ENCODE measurements at places on chromosomes 2 and 18. TPM values are rescaled to one million over a fixed set of nuclear protein-coding genes. Genes with fewer than 3 reads are reported as not detected.

GRCh38 chr2:142165790-142166189, 35.0 kb upstream of the LRP1B start:
- no peak for DNase-seq

DNA sequence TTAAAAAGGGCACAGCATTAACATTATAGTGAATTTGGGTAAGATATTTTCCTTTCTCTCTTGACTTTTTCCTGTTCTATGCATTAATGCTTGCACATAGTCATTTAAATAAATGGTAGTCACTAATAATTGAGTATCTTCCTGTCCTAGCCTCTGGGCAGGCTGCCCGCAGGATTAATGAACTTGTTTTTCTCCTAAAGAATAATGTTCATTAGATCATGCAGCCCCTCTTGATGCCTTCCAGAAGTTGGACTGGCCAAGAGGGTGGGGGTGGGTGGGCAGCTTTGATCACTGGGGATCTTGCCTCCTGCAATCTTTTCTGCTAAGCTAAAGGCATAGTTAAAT, 514.5 kb upstream of the CDH2 start:
- DNase-seq = no peak

DNA sequence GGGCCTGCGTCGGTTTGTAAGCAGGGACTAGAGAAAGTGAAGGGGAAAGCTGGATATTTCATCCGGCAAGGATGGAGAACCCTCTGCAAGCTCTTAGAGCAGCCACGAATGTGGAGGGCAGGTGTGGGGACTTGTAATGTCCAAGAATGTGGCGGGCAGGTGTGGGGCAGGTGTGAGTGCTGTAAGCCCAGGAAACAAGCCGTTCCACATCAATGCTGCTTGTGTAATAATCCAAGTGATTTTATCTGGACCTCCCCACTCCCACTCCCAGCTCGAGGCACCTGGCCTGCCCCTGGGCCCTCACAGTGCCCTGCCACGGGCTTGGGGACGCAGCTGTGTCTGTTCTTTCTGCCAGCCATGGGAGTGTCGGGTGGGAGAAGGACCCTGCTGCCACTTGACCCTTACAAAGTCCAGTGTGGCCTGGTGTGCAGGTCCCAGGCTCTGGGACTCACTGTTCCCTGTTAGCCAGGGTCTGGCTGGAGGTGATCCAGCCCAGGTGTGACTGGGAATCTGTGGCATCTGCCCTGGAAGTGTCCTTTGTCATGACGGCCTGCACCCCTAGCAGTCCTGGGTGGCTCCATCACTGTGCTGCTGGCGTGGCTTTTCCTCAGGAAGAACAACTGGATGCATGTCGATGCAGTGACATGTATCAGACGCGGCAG, 42.8 kb downstream of the SOX11 start:
- DNase-seq = no peak

DNA sequence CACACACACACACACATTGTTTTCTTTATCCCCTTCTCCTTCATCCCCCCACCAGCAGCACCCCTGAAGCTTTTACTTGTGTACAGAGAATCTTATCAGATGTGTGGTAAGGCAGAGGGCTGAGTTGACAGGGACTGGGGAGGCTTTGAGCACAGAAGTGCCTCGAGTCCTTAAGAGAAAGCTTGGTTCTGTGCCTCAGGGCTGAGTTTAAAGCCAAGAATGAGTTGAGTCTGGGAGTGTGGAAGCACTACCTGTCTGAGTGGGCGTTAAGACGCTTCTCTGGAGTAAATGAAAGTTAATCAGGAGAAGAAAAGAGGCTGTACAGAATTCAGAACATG, 2.7 kb downstream of the ID2 start:
- DNase-seq = no peak

DNA sequence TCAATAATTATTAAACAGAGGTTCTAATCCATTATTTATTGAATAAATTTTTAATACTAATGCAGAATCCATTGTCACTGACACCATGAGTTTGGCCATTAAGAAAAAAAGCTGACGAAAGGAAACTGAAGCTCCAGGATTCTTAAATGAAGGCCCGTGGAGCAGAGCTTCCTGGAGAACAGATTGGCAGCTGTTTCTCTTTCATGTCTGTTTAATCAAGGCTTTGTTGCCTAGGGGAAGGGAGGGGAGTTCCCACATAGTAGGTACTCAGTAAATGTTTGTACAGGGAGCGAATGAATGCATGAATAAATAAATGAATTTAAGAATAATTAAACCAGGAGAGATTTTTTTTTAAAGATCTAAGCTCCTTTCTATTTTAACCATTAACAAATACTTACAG, 315.1 kb upstream of the KLHL29 start:
- no peak for DNase-seq

- DNase-seq = no peak
Measured at GRCh38 chr18:53567929-53568574, 656.4 kb downstream of the MBD2 start.

- no peak for DNase-seq
Measured at GRCh38 chr18:79784965-79785770, 12.6 kb upstream of the KCNG2 start.

GRCh38 chr2:127661072-127661649, 14.2 kb downstream of the LIMS2 start:
- no peak for DNase-seq

GRCh38 chr2:58896638-58897037, 655.5 kb upstream of the FANCL start:
- no peak for DNase-seq

GRCh38 chr2:231683292-231684235, 24.8 kb upstream of the PTMA start:
- DNase-seq = no peak

DNA sequence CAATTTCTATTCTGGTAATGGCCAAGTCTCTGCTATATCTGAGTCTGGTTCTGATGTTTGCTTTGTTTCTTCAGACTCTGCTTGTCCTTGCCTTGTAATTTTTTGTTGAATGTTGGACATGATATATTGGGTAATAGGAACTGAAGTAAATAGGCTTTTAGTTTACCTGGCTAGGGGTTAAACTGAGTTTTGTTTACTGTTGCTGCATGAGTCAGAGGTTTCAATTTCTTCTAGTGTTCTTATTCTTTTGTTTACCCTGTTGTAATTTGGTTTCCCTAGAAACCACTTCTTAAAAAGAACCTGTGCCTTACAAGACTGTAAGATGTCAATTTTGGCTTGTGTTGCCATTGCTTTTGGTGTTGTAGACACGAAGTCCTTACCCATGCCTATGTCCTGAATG, 285.0 kb upstream of the KCNH7 start:
- no peak for DNase-seq

GRCh38 chr2:235756491-235756890, 262.6 kb downstream of the AGAP1 start:
- DNase-seq = no peak

DNA sequence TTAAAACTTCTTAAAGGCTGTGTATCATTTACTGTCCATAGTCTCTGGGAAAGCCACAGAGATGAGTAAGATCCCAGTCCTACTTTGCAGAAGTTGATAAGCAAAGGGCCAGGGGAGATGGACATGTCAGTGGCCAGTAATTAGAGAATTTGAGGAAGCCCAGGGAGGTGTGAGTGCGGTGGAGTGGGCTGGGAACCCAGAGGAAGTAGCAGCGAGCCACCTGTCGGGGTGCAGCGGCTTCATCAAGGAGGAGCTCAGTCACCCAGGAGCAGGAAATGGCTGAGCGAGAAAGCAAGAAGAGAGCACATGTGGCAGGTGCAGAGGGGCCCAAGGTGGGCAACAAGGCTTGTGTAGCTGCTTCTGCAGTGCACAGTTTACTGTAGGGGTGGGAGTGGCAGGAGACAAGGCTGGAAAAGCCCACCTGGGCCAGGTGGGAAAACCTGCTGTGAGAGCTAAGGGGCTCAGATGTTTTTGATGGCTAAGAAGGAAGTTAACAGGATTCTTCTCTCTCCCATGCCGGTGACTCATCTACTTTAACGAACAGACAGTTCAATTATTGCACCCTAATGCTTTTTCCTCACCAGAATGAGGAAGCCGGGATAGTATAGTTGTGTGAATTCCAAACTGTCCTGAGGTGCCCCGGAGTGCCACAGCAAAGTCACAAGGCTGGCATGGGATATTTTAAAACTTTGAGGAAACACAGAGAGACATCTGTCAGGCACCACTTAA, 34.8 kb upstream of the MGAT5 start:
- DNase-seq = no peak

- no peak for DNase-seq
Measured at GRCh38 chr2:67258831-67259230, 138.3 kb upstream of the ETAA1 start.

DNA sequence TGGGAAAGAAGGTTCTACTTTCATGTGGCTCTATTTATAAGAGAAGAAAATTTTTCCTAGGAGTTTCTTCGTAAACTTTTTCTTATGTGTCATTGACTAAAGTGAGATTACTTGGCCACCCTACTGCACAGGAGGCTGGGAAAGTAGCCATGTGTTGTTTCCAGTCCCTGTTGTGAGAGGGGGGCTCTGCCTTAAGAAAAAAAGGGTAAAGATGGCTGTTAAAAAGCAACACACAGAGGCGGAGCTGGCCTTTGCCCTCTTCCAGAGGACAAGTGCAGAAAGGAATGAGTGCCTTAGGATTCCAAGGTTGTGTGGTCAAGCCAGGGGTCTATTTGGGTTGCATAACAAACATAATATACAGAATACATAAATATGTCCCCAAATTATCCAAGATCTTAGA, 230.0 kb upstream of the CXCR4 start:
- no peak for DNase-seq

GRCh38 chr2:212228743-212229171, 309.8 kb downstream of the ERBB4 start:
- DNase-seq = no peak

DNA sequence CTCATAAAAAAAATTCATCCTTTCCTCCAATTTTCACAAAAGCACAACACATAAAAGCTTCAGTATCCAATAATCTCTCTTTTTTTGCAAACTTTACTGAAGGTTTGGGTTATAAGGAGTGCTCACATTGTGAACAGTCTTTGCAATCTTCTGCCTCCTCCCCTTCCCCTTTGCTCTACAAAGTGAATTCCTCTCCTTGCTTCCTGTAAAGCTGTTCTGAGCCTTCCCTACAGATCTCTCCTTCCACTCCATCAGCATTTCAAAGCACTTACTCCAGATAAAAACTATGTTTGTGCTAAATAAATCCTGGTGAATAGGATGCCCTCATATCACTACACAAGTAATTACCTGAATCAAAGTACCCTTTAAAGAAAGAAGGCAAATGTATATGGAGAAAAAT, 4.6 kb upstream of the PDK1 start:
- DNase-seq = no peak

DNA sequence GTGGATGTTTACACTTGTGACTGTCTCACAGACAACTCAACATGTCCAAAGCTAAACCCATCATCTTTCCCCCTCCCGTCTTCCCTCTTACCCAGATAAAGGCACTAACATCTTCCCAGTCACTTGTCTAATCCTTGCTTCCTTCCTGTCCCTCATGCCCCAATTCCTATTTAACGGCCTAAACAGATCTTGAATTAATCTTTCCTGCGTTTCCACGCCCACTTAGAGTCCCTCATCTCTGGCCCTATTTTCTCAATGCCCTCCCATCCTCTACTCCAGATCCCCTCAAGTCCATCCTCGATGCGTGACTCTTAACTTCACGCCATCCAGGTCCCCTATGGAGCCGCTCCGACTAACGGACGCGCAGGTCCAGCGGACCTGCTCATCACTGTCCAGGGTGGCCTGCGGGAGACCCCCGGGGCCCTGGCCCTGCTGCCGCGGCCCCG, 682 bp upstream of the SCLY start:
- no peak for DNase-seq

- DNase-seq = no peak
Measured at GRCh38 chr2:85878719-85879370, 9.9 kb downstream of the ST3GAL5 start.

GRCh38 chr2:126940331-126940730, 41.6 kb downstream of the TEX51 start:
- DNase-seq = no peak

DNA sequence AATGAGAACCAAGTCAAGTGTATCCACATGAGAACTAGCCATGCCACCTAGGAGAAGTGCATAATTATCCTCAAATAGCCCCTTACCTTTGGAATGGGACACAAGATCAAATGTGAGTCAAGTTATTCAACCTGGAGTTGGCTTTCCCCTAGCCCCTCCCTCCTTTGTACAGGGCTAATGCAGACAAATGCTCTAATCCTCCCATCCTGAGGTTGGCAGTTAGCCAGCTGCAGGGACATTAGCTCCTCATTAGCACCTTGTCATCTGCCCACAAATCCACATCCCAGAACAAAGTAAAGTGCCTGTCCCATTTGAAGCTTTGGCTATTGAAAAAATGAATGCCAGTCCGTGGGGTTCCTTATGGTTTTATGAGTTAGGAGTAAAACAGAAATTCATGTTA, 294.1 kb upstream of the FANCL start:
- no peak for DNase-seq

- no peak for DNase-seq
Measured at GRCh38 chr2:216408426-216409290, 3.6 kb upstream of the SMARCAL1 start.

GRCh38 chr2:23545396-23545795, 160.4 kb downstream of the KLHL29 start:
- DNase-seq = no peak

- no peak for DNase-seq
Measured at GRCh38 chr2:54618646-54619565, 104.6 kb upstream of the EML6 start.

- no peak for DNase-seq
Measured at GRCh38 chr2:95314964-95315611, 17.9 kb downstream of the KCNIP3 start.

DNA sequence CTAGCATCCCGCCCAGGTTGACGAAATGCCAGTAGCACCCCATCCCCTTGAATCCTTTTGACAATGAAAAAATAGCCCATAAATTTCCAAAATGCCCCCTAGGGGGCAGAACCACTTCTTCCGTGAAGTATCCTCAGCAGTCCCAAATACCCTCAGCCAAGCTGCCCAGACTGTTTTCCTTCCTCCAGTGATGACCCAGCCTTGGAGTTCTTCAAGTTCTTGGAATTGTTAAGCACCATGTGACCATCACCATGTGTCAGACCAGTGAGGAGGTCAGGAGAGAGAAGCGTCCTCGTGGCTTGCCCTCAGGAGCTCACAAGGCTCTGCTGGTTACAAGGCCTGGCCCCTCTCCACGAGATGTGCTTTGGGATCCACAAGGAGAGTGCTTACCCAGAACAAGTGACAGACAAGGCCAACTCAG, 1.4 kb upstream of the SLC23A3 start:
- no peak for DNase-seq

- DNase-seq = no peak
Measured at GRCh38 chr2:138730497-138731030, 49.6 kb downstream of the NXPH2 start.

- DNase-seq = no peak
Measured at GRCh38 chr2:197857476-197858107, 53.2 kb downstream of the PLCL1 start.

GRCh38 chr2:214311031-214311533, 99.8 kb upstream of the VWC2L start:
- DNase-seq = no peak

IL36B gene
- not detected for total RNA-seq

TYW5 gene
- total RNA-seq = 12.7 TPM

C2orf66 gene
- total RNA-seq = 0.18 TPM

ABHD1 gene
- total RNA-seq = 0.95 TPM

PCARE gene
- 0.22 TPM for total RNA-seq

OTOS gene
- not detected for total RNA-seq

LYPD6 gene
- total RNA-seq = 16.2 TPM

EPB41L3 gene
- 59.9 TPM for total RNA-seq

ACVR1C gene
- 0.14 TPM for total RNA-seq

CLEC4F gene
- not detected for total RNA-seq

ST3GAL5 gene
- total RNA-seq = 28.6 TPM

Measured in mesothelial cell of epicardium (in vitro differentiated cells).